ENCODE measurements at places on chromosomes 12 and 14. TPM values are rescaled to one million over a fixed set of nuclear protein-coding genes. Genes with fewer than 3 reads are reported as not detected.

The TMEM179 gene
- total RNA-seq, result not detected

The CDCA3 gene
- 0.79 TPM for total RNA-seq

The CD163 gene
- total RNA-seq, result 25.3 TPM

The MAPKAPK5 gene
- total RNA-seq, result 23.9 TPM

The REP15 gene
- 0.53 TPM for total RNA-seq
